NCI-H1694 treated with DMSO at 0.1 percent for 48 hours (cell line): ENCODE measurements at places on chromosomes 2 and 18.
A peak's percentile ranks its signal among the peaks of the same experiment; 100 is the strongest.

DNA sequence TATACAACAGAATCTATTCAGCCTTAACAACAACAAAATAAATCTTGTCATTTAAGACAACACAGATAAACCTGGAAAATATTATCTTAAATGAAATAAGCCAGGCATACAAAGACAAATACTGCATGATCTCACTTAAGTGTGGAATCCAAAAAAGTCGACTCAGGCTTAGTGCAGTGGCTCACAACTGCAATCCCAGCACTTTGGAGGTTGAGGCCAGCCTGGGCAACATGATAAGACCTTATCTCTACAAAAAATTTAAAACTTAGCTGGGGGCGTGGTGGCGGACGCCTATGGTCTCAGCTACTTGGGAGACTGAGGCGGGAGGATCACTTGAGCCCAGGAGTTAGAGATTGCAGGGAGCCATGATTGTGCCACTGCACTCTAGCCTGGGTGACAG is 75.2 kb upstream of the RNU4ATAC start:
- DNase-seq = no peak

DNA sequence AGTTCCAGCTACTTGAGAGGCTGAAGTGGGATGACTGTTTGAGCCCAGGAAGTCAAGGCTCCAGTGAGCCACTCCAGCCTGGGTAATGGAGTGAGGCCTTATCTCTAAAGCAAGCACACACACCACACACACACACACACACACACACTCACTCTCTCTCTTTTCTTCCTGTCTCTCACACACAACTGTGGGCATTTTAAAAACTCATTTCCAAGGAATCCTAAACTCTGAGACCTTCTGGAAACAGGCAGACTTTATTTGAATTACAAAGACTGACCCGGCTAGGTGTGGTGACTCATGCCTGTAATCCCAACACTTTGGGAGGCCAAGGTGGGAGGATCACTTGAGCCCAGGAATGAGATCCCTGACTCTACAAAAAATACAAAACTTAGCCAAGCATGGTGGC is 21.3 kb downstream of the WDSUB1 start:
- no peak for DNase-seq

- no peak for DNase-seq
Observed at GRCh38 chr18:58992301-58993231, 127.9 kb downstream of the ZNF532 start.

DNA sequence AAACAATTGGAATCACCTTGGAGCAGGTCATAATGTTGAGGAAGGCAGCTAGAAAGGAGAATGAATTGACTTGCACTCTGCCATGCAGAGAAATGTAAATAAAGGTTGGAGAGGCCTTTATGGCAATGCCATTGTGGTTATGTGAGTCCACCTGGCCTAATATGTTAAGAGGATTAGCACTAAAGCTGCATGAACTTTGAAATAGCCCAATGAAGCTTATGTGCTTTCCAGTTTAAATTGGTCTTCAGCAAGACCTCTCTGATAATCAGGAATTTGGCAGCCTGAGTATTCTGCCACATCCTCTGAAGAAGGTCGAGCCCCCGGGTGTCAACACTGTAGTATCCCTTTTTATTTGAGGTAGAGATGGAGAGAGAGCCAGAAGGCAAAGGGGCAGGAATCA is 464.9 kb downstream of the CDH2 start:
- no peak for DNase-seq

DNA sequence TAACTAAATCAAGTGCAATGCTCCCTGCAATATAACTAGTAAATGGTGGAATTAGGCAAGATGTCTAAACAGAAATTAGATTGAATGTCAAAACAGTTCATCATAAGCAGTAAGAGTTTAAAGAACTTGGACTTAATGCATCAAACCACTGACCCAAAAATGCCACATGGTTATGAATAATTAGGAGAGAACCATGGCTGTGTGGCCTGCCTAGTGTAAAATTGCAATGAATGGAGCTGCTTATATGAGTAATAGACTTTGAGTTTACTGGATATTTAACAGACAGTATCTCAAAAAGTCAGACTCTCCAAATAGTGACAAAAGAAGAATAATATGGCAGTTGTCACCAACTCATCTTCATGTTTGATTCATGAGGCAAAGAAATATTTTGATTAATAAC is 101.6 kb upstream of the COL5A2 start:
- no peak for DNase-seq

DNA sequence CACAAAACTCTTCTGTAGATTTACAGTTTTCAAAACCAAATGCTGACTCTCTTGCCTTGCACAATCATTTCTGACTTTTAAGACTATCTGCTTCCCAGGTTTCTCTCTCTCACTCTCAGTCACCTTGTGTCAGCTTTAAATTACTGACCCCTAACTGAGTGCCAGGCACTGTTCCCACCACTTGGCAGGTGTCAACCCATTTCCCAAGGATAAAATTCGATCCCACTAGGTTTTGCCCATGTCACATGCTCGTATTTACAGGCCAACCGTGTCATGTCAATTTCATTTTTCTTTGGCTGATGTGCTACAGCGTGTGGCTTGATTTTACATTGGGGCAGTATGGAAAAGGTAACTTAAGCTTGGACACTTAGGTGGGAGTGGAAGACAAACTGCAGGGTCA is 26.1 kb upstream of the LMAN1 start:
- no peak for DNase-seq

DNA sequence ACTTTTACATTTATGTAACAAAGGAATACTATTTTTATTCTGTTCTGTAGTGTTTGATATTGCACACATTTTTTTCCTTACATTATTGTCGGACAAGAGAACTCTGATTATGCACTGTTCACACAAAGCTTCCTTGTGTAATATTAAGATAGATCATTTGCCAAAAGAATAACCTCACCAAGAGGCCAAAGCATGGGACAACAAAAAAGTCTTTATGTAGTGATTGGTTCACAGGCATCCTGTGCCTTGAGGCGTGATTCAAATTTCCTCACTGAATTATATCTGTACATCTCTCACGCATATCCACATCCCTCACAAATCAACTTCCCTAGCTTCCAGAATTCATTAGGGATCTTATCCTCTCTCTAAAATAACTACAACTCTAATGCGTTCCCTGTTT is 642.7 kb downstream of the NR4A2 start:
- no peak for DNase-seq

DNA sequence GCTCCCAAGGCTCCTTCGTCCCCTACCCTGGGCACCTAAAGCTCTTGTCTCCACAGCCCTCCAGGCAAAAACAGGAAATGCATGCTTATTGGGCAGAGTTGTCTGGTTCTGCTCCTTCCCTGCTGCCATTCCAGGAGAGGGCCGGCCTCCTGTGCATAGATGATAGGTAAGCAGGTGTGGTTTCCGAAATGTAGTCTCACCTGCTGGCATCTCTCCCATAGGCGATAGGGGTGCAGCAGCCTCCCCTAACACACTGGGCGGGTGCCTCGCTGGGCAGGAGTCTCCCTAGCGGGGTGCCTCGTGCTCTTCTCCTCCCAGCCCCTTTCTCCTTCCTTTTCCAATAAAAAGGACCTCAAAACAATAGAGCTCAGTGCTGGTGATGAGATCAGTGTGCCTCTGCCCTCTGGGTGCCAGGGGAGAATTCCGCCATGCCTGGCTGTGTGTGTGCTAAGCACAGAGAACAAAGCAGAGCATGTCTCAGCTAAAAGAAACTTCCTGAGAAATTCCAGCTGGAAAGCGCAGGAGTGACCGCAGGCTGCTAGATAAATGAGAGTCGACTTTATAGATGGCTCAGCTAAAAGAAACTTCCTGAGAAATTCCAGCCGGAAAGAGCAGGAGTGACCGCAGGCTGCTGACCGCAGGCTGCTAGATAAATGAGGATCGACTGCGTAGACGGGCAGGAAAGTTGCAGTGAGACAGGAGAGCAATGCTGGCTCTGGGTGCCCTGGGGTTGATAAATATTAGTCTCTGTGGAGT is 11.3 kb upstream of the PXDN start:
- DNase-seq = no peak

- DNase-seq = no peak
Observed at GRCh38 chr2:181657379-181657778, 474 bp upstream of the CERKL start.

GRCh38 chr2:70083344-70084156 is 3.7 kb upstream of the PCBP1 start:
- DNase-seq = no peak

DNA sequence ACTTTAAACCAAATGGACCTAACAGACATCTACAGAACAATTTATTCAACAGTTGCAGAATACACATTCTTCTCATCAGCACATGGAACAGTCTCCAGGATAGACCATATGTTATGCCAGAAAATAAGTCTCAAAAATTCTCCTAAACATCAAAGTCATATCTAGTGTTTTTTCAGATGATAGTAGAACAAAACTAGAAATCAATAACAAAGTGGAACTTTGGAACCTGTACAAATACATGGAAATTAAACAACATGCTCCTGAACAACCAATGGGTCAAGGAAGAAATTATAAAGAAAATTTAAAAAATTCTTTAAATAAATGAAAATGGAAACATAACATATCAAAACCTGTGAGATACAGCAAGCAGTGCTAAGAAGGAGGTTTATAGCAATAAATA is 194.1 kb upstream of the SIX2 start:
- DNase-seq = no peak

DNA sequence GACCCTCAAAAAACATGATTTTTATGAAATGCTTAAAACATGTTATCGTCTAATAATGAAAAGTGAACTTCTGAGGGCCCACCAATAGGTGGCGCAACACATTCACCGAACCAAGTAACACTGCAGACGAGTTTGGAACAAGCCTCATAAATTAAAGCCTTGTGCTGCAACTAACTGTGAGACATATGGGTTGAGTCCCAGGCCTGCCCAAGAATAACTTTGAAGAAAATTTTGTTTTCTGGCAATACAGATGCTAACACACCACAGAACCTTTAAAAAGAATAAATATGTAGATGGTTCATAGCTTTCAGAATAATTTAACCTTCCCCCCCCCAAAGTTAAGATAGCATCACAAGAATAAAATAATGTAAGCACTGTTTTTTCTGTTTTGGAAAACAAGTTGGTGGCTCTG is 285.9 kb downstream of the RNF144A start:
- peak; percentile 92 for DNase-seq

DNA sequence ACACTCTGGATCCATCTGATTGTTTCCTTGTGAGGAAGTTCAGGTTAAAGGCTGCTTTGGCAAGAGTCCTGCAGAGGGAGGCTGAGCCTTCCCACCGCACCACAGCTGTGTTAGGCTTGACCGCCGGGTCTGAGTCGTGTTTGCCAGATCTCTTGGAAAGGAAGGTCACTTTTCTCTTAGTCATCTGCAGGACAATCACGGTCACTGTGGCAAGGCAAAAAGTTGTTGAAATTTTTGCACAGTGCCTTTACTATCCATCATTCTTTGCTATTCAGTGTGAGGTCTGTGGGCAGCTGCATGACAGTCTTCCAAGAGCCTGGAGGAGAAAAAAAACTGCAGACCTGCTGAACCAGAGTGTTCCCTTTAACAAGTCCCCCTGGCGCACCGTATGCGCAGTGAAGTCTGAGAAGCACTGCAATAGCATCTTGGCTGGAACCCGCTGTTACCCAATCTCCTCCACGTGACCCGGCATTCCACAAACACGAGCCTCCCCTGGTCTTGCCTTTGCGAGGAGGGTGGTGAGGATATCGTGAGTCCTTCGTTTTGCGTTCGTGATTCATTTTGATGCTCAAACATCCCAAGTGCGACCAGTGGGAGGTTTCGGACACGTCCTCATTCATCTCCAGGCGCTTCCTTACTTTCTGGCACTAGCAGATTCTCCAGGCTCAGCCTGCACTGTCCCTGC is 23.0 kb downstream of the BIN1 start:
- DNase-seq = no peak

DNA sequence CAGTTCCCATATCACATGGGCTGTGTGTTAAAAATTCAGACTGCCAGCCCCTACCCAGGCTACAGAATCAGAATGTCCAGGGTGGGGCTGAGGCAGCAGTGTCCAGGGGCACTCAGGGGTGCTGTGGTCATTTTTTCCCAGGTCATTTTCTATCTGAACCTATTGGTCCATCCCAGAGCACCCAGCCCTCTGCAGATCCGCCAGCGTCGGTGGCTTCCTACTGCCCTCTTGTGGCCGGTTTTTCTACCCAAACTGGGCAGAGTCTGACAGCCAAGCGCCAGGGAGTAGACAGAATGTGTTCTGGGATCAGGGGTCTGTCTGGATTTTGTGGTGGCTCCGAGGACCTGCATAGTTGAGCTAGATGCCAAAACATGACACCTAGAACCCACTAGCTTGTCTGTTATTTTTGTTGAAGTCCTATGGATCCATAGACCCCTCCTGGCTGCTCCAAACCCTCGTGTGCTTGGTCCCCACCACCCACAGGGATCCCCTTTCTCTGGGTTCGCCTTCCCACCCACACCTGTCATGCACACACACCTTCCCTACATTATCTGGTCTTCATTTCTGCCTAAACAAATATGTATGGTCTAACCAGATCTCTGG is 34.1 kb upstream of the RMDN2 start:
- peak; percentile 33 for DNase-seq

GRCh38 chr2:48728840-48729239 is 26.7 kb downstream of the LHCGR start:
- no peak for DNase-seq

DNA sequence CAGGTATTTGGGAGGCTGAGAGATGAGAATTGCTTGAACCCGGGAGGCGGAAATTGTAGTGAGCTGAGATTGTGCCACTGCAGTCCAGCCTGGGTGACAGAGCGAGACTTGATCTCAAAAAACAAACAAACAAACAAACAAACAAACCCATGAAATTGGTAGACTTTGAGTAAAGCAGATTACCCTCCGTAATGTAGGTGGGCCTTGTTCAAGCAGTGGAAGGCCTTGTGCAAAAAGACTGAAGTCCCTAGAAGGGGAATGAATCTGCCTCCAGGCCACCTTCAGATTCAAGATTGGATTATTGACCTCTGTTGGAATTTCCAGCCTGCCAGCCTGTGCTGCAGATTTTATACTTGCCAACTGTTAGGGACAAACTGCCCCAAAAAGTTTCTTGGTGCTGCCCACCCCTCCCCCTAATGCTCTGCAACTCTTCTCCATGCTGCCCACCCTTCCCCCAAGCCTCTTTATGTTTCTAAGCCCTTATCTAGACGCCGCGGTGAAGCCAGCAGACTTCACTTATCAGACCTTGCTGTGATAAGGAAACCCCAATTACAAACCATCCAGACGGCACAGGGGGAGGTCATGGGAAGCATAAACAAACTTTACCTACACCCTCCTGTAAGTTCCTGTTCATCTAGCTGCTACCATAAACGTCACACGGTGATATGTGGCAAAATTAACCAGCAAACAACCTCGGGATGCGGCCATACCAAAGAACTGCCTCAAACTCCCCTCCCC is 17.0 kb downstream of the CYP27A1 start:
- DNase-seq = no peak

GRCh38 chr2:240819858-240820606 is at the start of gene KIF1A:
Gene KIF1A (minus strand): TSS chr2:240820219. CDS start chr2:240797752, 22,467 bp downstream.
- peak; percentile 57 for DNase-seq

GRCh38 chr2:41958251-41958650 is 89.6 kb upstream of the PKDCC start:
- no peak for DNase-seq

DNA sequence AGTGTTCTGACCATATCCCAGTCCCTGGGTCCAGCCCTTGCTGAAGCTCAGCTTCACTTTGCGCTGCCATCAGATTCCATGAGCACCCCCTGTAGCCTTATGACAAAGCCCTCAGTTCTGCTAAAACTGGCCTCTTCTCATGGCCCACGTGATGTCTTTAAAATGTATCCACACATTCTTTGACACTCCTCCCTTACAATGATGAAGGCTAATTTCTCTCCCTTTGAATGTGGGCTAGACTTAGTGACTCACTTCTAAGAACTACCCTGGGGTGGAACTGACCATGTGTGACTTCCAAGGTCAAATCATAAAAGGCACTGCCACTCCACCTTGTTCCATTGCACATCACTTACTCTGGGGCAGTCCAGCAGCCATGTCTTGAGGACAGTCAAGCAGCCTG is 45.4 kb upstream of the GORASP2 start:
- no peak for DNase-seq
